ENCODE measurements at places on chromosomes 7 and 10. TPM values are rescaled to one million over a fixed set of nuclear protein-coding genes. Genes with fewer than 3 reads are reported as not detected.

Gene GIMAP8
- total RNA-seq, result 13.1 TPM

Gene BEND7
- total RNA-seq, result 0.99 TPM

Gene DNAJB6
- 103 TPM for total RNA-seq

Gene FXYD4
- not detected for total RNA-seq

Gene AIFM2
- 6.4 TPM for total RNA-seq

Gene INMT
- 0.53 TPM for total RNA-seq

Gene MYPN
- not detected for total RNA-seq

Gene CYP2C19
- 0.19 TPM for total RNA-seq

Gene OPN1SW
- total RNA-seq, result not detected

Gene CAPZA2
- 144 TPM for total RNA-seq

Gene VIM
- 545 TPM for total RNA-seq

Gene PKD2L1
- total RNA-seq, result 0.30 TPM

Gene RAB19
- 17.5 TPM for total RNA-seq

Gene ZNF503
- total RNA-seq, result 0.50 TPM

Gene TACC2
- not detected for total RNA-seq

Gene TAS2R41
- total RNA-seq, result not detected

- no peak for DNase-seq
These were observed 37.5 kb downstream of the ENO4 start for GRCh38 chr10:116886772-116887171.

DNA sequence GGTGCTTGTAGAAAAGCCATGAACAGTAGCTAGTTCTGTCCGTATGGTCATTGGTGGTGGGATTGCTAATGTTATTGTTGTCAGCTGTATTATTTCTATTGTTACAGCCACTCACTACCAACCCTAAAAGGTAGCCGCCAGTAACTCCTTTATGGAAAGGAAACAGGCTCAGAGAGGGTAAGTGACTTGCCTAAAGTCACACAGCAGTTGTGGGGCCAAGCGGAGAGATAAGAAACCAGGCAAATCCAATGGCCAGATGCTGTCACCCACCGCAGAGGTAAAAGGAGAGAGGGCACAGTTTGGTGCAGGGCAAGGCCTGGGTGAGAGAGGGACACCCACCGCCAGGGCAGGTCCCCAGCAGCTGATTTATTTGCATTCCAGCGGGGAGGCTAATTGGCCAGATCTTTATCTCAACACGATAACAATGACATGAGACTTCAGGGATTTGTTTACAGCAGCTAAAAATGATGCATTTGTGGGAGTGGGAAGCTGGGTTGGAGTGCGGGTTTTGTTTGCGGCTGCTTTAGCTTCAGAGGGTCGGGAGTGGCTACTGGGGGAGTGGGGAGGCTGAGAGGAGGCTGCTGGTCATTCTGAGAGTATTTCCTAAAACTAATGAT lies 8.6 kb upstream of the NKX2-3 start:
- no peak for DNase-seq

DNA sequence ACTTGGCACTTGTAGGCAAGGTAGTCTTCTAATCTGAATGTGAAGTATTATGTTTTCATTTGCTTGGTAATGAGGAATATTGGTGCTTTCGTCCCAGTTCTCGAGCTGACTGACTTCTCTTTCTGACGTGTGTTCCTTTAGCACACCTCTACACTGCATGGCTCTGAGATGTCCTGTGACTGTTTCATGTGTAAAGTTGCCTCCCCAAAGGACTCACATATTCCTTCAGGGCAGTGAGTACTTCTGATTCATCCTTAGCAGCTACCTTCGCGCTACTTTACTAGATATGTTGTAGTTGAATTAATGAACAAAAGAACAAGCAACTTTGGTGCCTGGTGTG lies 113.7 kb downstream of the EGFR start:
- no peak for DNase-seq

GRCh38 chr10:8044908-8045725 lies 9.4 kb upstream of the GATA3 start:
- DNase-seq, result no peak

GRCh38 chr7:75885036-75885435 lies 6.2 kb downstream of the RHBDD2 start:
- DNase-seq, result no peak

GRCh38 chr10:27345455-27345920 lies 104.9 kb upstream of the ACBD5 start:
- no peak for DNase-seq

DNA sequence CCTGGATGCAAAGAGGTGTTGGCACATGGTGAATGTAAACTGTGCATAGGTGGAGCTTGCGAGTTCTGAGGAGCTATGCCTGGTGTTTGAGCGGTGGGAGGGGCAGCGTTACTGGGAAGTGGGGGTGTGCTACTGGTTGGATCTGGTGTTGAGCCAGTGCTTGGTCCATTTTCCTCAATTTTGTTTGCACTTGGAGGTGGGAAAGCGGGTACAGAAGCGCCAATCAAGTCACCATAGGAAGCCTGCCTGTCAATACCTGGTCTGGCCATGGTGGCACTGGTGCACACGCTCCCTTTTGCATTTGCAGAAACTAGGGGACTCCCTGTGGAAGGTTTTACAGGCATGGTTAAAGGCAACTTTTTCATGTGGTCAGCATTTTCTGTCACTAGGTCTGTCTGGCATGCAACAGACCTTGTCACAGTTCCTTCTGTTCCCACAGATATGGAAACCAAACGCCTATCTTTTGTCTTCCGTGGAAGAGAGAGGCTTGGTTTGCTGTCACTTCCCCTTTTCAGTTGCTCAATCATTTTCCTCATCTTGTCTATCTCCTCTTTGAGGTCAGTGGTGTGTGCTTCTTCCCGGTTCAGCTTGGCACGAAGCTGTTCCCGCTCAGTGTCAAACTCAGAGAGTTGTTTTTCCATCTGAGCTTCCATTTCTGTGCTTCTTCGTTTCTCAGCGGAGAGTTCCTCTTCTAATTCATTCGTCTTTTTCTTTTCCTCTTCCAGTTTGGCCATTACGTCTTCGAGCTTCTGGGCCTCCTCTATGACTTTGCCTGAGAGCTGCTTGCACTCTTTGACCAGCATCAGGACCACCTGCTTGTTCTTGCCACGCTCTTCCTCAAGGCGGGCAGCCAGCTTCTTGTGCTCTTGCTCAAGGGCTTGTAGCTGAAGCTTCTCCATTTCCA lies 81.1 kb downstream of the CTTNBP2 start:
- no peak for DNase-seq

- no peak for DNase-seq
These were observed 25.7 kb downstream of the GRIFIN start for GRCh38 chr7:2450198-2451107.

GRCh38 chr7:129037585-129037984 lies 17.3 kb downstream of the TNPO3 start:
- no peak for DNase-seq

- DNase-seq, result no peak
These were observed 262.8 kb downstream of the DGKB start for GRCh38 chr7:14639801-14640200.

GRCh38 chr7:42573881-42574672 lies 337.1 kb upstream of the GLI3 start:
- DNase-seq, result no peak

GRCh38 chr10:82037076-82037475 lies 162.1 kb downstream of the NRG3 start:
- no peak for DNase-seq

- no peak for DNase-seq
These were observed 65.7 kb downstream of the VSTM4 start for GRCh38 chr10:49049660-49050059.

- DNase-seq, result no peak
These were observed 63.4 kb upstream of the GJD4 start for GRCh38 chr10:35541720-35542119.

DNA sequence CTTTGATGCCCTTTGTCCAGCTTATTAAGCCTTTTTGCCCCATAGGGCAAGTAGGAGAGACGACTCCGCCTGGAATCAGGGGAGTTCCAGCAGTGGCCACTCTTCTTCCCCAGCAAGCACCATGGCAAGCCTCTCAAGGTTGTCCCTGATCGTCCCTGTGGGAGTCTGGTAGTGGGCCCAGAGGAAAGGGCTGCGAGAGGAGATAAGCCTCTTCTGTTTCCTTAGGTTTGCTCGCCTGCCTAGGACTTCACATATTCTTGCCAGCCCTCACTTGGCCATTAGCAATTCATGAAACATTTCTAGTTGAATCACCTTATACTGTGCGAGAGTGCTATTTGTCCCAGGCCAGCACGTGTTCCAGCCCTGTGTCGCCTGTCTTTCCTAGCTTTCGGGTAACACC lies 47.8 kb upstream of the CPN1 start:
- no peak for DNase-seq

DNA sequence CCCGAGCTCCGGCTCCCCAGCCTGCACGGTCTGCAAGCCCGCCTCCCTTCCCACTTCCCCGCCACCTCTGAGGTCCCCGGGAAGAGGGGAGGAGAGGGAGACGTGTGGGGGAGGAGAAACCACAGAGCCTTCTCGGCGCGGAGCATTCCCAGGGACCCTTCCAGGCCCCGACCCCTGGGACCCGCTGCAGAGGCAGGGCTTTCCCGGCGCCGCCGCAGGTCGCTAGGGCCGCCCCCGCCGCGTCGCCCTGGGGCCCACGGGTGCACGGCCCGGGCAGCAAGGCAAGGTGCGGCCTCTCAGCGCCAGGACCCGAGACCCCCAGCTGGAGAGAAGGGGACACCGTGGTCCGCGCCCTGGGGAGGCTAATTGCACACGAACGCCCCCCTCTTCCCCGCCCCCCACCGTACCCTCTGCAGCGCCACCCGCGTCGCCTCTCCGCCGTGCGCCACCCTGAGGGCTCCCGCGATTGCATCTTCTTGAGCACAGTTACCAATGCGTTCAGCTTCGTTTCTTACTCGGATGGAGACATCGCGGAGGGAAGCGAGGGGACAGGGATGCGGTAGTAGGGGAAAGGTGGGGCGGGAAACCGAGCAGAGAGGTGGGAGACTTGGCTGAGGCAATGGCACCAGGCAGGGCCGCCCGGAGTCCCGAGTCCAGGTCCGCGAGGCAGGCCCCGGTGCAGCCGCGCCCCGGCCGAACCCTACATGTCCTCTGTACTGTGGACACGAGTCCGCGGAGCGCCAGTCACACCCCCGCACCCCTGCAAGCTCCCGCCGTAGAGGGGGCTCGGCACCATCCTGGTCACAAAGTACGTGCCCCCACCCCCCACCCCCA lies 28.9 kb downstream of the SKIDA1 start:
- peak; percentile 69 for DNase-seq

DNA sequence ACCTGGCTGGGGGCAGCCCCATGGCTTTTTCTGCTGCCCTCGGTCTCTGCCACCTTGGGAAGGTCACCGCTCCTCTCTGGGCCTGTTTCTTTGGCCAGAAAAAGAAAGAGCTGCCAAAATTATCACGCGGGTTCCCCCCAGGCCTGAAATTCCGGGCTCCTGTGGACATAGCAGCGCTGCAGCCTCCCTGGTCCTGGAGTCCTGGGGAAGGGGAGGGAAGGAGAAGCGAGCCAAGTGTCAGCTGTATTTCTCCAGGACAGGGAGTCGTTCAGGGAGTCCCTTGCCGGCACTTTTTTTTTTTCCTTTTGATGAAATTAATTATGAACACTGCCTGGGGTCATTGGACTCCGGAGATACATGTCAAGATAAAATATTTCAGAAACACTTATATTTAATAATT lies 152.3 kb upstream of the GPR26 start:
- DNase-seq, result no peak

DNA sequence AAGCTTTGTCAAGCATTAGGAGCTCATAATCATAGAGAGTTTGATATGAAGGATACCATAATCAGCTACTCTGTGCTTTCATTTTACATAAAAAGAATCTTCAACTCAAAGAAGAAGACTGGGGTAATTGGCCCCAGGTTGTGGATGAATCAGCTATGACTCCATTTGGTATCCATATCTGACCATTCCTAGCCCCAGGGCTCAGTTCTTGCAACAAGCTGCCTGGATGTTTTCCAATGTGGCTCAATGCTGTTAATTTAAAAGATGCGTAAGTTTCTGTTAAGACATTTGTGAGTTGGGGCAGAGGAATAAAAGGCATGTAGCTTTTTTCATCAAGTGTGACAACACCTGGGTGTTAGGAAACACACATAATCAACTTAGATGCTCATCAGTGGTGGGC lies 951.1 kb downstream of the NRG3 start:
- no peak for DNase-seq

DNA sequence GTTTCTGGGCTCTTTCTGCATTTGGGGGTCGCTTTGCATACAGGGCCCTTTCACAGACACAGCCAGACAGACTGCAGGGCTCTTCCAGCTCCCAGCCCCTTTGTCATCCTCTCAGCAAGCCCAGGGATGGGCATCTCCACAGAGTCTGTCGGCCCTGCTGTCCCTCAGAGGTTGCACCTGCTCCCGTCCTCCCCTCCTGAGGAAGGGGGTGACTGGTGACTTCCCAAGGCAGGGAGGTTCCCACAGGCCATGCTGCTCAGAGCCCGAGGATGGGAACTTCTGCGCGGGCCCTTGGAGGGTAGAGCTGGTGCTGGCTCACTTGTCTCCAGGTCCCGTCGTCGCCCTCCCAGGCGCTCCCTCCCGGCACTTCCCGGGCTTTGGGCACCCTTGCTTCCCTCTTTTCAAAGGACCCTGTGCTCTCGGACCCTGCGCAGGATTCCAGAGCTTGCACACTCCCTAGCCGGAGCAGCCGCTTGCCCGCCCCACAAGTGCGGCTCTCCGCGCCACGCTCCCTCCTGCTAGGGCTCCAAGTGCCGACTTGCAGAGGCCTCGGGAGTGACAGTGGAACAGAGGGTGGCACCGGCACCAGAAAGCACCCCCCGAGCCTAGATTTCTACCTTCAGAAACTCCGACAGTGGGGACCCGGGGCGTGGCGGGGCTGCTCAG lies 152.5 kb downstream of the PRKAG2 start:
- DNase-seq, result no peak

DNA sequence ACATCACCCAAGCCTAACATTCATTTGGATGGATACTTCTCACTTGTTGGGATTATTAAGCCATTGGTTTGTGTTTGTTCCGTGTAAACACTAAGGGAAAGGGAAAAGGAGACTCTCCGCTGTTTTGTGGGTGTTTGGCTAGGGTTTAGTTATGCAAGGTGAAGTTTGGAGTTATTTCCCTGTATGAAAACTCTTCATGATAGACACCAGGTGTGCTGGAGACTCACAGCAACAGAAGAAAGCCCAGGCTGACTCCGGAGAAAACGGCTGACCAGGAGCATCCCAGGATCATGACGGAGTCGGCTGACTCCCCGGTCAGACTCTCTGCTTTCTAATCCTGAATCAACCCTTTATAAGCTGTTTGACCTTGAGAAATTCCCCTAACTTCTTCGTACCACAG lies 94.1 kb upstream of the KLF6 start:
- no peak for DNase-seq

DNA sequence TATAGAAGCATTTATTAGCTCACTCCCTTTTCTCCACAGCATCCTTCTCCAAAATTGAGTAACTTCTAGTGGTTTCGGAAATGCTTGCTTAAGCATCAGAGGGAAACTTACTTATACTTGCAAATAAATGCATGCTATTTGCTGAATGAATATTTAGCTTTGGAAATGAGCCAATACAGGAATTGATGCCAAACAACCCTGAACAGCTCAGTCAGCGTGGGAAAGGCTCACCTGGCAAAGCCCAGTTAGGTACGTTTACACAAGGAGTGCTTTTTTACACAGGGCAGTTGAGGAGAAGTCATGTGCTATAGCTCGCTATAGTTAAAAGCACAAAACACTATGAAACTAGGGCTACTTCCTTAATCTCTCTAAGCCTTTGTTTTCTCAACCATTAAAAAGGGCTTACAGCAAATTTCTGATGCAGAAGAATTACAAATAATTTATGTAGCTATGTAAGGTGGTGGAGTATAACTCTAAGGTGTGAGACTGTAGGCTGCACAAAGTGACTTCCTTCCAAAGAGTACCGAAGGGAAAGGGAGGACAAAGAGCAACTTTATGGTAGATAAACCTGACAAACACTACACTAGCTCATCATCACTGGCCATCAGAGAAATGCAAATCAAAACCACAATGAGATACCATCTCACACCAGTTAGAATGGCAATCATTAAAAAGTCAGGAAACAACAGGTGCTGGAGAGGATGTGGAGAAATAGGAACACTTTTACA lies 498.2 kb downstream of the PHTF2 start:
- no peak for DNase-seq
